Nucleus accumbens (tissue), 56 donors: ENCODE measurements at places on chromosomes 2 and 18.

DNA sequence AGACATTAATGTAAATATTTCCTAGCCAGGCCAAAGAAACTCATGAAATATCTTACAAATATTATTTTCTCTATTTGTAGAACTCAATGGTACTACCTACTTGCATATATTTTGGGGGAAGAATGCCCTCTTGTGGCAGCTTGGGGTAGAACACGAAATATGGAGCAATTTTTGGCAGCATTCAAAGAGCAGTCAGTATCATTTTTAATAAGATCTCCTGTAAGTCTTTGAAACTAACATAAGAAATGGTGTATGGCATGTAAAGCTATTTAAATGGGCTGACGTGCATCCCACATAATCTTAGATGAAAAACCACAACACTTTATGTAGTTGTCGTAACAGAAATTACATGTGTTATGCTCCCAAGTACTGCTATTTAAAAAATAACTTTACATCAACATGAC lies 62.3 kb upstream of the CCDC195 start:
- DNase-seq: peak; percentile 0

DNA sequence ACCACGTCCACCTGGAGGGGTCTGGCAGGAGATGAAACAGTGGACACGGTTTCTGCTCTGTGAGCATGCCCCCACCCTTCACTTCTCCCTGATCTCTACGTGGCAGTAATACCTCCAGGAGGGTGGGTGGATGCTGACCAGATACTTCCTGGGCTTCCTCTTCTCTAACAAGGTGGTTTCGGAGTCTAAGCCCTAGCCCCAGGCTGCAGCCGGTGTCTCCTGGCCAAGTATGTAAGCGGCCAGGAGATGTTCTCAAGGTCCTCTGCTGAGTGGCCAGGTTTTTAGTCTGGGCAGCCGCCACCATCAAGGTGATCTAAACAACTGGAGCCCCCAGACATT lies 101.8 kb upstream of the ASB18 start:
- no peak for DNase-seq

DNA sequence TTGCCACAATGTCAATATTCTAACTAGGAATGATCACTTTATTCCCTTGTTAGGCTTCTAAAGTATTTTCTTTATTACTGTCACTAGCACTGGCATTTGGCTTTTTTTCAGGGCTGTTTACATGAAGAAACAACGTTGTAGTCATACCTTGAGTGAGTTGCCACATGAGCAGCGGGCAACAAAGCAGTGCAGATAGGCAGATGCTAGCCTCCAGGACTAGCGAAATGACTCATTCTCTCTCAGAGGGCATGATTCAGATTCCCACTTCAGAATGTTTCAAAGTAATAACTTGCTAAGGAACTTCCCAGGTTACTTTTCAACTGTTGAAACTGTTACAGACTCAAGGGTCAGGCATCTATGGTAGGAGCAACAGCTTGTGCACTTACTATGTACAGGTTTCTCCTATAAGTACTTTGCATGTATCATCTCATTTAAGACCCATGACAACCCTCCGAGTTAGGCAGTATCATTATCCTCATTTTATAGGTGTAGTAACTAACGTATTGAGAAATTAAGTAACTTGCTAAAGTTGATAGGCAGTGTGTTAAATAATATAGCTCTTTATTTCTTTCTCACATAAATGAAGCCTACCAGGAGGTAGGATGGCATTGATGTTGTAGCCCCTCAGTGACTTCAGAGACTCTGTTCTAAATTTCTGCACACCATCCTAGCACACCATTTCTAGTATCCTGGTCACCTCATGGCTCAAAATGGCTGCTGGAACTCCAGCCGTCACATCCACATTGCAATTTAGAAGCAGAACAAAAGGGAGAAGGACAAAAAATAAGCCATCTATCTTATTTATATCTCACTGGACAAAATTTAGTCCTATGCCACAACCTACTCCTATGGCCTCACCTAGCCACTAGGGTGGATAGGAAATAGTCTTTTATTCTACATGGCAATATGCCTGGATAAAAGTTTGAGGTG lies 83.3 kb downstream of the ICOS start:
- DNase-seq: no peak

DNA sequence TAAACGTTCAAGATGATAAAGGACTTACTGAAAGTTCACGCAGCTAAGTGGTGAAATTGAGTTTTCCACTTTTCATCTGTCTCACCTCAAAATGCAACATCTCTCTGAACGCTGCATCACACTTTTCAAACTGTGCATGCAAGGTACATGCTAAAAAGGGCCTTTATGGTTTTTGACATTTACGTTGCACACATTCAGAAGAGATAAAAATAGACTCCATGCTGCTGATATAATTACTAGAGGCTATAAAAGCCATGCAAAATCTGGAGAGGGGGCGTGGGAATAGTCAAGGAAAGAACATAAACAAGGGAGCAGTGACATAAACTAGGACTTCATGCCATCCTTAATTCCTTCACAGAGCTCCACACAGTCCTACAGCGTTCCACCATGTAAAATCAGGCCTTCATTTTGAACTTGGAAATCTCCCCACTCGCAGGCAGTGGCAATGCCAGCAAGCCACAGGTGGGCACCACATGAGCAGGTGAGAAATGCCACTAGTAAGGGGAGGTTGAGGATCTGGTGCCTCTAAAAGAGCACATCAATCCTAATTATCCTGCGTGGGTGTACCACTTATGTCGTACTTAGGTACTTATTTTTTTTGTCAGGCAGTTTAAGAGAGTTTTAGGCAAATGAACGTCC lies 71.4 kb downstream of the ZEB2 start:
- DNase-seq: no peak

- no peak for DNase-seq
Observed at GRCh38 chr18:58496937-58497336, 132.0 kb downstream of the ALPK2 start.

DNA sequence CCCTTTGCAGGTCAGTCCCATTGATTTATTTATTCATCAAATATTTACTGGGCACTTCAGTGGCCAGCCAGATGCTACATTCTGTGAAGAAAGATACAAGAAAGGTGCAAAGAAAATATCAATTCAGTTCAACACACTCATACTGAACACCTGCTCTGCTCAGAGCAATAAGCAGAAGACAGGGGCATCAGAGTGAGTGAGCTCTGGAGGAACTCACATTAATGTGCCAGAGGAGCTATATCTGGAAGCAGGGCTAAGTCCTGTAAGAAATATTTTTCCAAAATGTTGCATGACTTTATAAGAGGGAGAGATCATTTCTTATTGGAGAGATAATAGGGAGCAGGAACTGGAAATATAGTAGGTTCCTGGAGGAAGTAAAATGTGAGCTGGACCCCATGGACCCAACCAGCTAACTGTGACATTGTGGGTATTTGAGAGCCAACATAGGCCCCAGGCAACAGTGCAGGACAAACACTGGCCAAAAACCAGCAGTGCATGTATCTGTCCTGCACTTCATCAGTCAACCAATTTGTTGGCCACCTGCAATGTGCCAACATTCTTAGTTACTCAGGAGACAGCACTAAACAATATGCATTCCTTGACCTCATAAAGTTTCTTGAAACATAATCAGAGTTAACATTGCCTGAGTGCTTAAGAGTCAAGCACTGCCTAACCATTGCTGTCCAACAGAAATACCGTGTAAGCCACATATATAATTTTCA lies 102.7 kb upstream of the PTPRM start:
- DNase-seq: no peak

GRCh38 chr2:181954538-181954883 lies 31.1 kb upstream of the PPP1R1C start:
- no peak for DNase-seq

GRCh38 chr2:12737297-12737696 lies 20.6 kb downstream of the TRIB2 start:
- no peak for DNase-seq
